ENCODE measurements at places on chromosomes 11 and 22.

DNA sequence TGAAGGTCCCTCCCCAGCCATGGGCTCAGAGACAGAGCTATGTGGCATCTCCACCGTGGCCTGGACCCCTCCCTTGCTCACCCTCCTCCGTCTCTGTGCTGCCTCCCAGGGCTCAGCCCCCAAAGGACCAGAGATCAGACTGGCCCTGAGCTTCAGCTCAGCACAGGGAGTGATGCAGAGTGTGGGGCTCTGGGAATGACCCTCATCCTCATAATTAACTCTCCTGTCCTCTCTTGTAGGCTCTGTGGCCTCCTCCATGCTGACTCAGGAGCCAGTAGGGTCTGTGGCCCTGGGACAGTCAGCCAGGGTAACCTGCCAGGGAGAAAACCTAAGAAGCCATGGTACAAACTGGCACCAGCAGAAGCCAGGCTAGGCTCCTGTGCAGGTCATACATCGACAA lies 28.7 kb downstream of the GGTLC2 start:
- no peak for DNase-seq

GRCh38 chr11:64121663-64122410 lies 44.1 kb downstream of the MACROD1 start:
- DNase-seq: peak; percentile 62

GRCh38 chr11:120039039-120039438 lies 98.9 kb downstream of the TRIM29 start:
- no peak for DNase-seq

- DNase-seq: peak; percentile 24
Observed at GRCh38 chr11:92211576-92212167, 12.9 kb upstream of the FAT3 start.

GRCh38 chr11:64306876-64307622 lies 1.7 kb downstream of the ESRRA start:
- no peak for DNase-seq

DNA sequence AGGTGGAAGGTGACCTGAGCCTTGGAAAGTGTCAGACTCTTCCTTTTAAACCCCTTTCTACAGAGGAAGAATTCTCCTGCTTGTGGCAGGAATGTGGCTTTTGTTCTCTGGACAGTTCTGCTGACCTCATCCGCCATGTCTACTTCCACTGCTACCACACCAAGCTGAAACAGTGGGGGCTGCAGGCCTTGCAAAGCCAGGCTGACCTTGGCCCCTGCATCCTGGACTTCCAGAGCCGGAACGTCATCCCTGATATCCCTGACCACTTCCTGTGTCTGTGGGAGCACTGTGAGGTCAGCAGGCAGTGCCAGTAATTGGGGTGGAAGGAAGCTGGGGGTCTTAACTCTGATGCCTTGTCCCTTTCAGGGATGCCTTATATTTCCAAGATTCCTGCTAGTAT lies 9.3 kb downstream of the HINFP start:
- no peak for DNase-seq

- no peak for DNase-seq
Observed at GRCh38 chr11:95123556-95123955, 33.9 kb downstream of the ENDOD1 start.

GRCh38 chr22:24066260-24066659 lies 55.2 kb downstream of the CABIN1 start:
- DNase-seq: peak; percentile 30

GRCh38 chr22:43274595-43275240 lies 68.5 kb downstream of the SCUBE1 start:
- DNase-seq: no peak

GRCh38 chr11:8019314-8020243 lies 32.4 kb downstream of the EIF3F start:
- peak; percentile 36 for DNase-seq

DNA sequence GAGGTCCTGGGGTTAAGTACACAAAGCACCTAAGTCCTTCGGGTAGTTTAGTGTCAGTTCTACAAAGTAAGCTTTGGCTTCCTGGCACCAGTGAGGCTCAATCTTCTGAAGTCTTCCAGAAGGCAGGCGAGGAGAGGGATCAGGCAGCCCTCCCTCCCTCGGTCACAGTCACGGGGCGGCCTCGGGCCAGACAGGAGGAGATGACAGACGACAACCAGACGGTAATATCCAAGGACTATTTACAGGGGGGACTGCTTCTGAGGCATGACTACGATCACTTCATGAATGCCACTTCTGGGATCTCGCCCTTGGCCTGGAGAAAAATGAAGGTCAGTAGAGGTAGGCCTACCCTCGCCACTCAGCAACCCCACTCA lies 383 bp upstream of the TMEM223 start:
- DNase-seq: no peak

- no peak for DNase-seq
Observed at GRCh38 chr11:73147771-73148681, 5.9 kb upstream of the FCHSD2 start.

DNA sequence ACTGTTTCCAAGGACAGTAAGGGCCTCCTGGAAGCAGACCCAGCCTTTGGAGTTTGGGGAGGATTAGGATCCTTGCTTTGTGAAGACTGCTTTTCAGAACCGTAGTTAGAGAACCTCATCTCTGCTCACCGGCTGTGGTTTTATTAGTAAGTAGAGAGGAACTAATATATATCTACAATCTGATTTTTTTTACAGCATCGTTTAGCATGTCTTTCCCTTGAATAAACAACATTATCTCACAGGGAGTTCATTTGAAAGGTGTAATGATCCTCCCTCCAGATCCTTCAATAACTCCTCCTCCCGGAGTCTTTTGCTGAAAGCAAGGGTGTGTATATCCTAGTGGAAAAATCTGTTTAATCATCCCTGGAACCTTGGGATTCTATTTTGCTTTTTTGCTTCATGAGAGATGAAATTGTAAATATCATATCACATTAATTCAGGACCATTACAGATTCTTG lies 132.7 kb downstream of the DBX1 start:
- DNase-seq: no peak

DNA sequence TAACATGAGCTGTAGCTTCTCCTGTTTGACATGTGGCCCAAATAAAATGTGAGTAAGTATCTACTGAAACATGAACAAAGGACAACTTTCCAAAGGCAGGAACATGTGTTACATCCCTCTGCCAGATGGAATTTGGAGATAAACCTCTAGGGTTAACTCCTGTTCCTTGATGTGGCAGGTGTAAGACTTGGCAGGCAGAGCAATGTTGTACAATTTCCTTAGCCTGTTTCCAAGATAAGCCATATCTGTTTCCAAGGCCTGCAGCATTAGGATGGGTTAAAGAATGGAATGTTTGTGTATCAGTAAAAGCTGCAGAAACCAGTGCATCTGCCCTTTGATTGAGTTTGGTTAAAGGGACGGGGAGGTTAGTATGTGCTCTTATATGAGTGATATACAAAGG lies 8.8 kb upstream of the DNAJB13 start:
- DNase-seq: no peak

DNA sequence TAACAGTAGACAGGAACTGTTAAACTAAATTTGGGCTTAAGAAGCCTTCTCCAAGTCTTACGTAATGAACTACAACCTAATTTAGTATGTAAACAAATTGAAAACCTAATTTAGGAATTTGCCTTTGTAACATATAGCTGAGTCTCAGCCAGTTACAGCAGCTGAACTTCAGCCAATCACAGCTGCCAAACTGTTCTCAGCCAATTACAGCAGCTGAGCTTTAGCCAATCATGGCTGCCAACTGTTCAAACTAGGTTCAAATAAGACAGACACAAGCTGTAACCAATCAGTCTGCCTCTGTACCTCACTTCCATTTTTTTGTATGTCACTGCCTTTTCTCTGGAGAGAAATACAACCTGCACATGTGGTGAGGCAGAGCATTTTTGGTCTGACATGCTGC lies 95.0 kb upstream of the CD44 start:
- no peak for DNase-seq

- DNase-seq: no peak
Observed at GRCh38 chr22:29284196-29284595, 16.1 kb downstream of the EWSR1 start.

DNA sequence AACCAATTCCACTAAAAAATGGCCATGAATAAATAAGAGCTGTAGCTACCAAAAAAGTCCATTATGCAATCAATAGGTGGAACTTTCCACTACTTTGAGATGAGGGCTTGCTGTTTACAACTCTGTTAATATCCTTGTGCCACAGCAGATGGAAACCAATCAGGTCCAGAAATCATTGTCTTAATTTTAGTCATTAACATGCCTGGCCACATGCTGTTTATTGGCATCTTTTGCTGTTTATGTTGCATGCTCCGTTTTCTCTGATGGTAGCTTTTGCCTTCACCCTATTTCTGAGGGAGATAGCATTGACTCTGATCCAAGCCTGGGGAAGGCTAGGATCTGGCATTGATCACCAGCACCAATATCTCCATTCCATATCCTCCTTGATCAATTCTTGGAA lies 192.9 kb upstream of the SEZ6L start:
- DNase-seq: no peak

DNA sequence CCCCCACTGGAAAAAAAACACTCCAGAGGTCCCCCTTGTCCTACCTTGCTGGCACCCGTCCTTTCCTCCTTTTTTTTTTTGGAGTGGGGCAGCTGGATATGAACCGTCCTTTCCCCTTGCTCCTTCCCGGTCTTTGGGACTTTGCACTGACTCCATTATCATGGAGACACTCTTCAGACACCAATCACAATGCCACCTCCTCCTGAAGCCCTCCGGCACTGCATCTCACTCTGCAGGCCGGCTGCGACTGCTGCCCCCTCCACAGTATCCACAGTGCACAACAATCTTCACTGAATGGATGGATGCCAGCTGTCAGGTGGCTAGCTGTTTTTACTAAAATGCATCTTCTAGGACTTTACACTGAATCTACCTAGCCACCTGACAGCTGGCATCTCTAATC lies 12.7 kb upstream of the RGL4 start:
- no peak for DNase-seq

DNA sequence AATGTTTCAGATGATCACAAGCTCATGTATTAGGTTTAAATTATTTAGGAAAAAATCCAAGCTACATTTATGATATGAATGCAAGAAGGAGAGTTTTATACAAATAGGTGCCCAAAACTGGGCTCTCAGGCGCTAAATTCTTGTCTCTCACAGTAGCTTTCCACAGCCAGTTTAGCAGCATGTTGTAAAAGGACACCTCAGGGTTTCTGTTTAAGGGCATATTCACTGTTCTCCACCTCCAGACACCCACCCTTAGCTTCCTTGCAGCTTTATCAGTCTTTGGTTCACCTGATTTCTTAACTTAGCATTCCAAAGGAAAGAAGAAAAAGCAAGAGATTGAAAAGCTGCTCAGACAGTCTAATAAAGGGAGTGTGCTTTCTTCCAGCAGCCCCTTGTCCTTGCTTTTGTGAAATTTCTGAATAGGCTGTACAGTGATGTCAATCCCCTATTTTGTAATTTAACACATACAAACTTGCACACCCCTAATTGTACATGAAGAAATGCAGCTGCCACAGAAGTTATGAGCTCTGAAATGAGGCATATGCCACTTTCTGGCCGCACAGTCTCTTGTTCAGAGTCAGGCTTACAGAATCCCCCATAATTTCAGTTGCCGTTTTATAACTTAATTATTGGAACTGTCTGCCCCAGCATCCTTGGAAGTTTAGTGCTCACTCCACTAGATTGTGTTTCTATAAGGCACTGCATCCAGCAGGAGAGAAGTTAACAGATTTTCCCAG lies 262.1 kb downstream of the DDX10 start:
- DNase-seq: no peak

DNA sequence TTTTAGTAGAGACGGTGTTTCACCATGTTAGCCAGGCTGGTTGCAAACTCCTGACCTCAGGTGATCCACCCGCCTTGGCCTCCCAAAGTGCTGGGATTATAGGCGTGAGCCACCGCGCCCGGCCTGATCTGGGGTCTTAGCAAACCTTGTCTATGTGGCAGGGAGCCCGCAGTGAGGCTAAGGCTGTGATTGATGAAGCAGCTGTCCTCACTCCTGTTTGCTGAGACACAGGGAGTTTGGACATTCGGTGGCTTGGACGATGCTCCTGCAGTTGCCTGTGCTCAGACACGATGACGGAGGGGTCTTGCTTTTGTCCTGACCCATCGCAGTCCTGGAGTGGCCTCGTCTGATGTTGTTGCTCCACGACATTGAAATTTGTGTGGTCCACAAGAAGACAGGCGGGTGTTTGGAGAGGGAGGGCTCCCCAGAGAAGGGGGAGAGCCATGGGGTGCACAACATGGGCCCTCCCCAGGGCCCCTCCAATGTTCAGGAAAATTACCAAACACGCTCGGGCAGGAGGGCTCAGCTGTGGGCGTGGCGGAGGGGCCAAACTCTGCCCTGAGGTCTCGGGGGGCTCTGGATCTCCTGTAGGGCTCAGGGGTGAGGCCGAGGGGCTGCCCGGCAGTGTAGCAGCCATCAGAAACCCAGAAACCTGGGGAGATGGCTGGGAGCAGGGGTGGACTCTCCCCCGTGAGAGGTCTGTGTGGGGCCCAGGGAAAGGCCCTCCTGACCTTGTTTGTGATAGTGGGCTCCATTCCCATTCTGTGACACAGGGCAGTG lies 41.8 kb upstream of the PRR5 start:
- no peak for DNase-seq

DNA sequence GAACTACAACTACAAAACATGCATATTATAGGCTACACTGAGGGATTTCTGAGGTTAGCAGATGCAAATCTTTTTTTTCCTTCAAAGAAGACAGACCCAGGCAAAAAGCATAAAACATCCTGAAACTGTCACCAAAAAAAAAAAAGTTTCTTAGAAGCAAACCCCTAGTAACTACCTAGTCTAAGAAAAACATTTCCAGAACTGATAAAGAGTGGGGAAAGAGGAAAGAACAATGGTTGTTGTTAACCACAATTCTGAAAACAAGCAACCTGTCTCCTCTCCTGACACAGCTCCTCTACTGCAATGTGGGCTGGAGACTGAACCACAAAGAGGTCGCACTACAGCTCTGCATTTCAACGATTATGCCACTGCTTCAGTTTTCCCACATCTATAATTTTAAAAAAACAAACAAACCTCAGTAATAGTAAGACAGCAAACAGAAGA lies 15.0 kb downstream of the DENND5A start:
- no peak for DNase-seq

DNA sequence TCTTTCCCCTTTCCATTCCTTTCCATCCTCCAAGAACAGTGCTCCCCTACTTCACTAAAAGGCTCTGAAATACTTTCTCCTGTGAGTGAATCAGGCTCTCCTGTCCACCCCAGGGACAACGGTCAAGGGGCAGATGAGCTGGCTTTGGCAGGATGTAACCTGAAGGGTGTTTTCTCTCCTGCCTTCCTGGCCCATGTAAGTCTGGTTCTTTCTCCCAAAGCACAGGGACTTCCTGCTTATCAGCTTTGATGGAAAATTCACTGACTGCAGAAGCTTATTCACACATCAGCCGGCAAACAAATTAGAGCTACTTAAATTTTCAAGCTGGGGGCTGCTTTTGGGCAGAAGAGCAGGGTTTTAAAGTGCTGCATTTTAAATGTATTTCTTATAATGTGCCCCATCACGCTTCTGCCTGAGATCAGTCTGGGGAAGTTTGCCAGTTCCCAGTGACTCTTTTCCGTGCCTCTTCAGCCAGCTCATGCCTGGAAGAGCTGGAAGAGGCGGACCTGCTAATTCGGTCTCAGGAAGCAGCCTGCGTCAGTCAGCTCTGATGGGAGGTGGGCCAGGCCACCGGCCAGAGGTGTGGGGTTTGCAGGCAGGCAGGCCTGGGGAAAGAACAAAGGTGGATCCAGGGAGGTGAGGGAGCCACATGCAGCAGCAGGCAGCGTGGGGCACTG lies 140.4 kb upstream of the TBCEL start:
- peak; percentile 82 for DNase-seq
